Spleen (tissue), 13 donors: ENCODE measurements at places on chromosomes 6 and 20. TPM values are rescaled to one million over a fixed set of nuclear protein-coding genes. Genes with fewer than 3 reads are reported as not detected.

GRCh38 chr6:2909718-2910117, 6.6 kb upstream of the SERPINB9 start:
- H3K27me3 ChIP-seq: no peaks in the 10 kb centered on the region
- H3K4me3 ChIP-seq: no peak overlapping the region
- H3K36me3 ChIP-seq: no peaks in the 10 kb centered on the region
- peak overlapping the region; percentile 29 for H3K27ac ChIP-seq
- DNase-seq: no peak
- no peaks in the 10 kb centered on the region for H3K4me1 ChIP-seq

DNA sequence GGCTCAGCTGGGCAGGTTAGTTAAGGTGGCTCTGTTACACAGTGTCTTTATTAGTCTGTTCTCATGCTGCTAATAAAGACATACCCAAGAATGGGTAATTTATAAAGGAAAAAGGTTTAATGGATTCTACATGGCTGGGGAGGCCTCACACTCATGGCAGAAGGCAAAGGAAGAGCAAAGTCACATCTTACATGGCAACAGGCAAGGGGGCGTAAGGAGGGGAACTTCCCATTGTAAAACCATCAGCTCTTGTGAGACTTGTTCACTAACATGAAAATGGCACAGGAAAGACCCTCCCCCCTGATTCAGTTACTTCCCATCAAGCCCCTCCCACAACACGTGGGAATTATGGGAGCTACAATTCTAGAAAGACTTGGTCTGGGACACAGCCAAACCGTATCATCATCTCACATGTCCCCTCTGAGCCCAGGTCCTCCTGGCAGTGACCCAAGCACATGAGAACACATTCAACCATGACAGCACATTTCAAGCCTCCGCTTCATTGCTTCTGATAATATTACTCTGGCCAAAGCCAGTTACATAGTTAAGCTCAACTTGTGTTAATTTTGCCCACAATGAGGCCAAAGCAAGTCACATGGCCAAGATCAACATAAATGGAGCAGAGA, 383.9 kb downstream of the PLCB1 start:
- H3K4me3 ChIP-seq: no peak overlapping the region
- no peak overlapping the region for H3K27ac ChIP-seq
- H3K27me3 ChIP-seq: no peaks in the 10 kb centered on the region
- DNase-seq: no peak
- H3K36me3 ChIP-seq: no peaks in the 10 kb centered on the region

- peaks cover 23% of the 10 kb centered on the region for H3K4me1 ChIP-seq
- H3K36me3 ChIP-seq: no peaks in the 10 kb centered on the region
- H3K27me3 ChIP-seq: peaks cover 19% of the 10 kb centered on the region
These were observed 98.6 kb upstream of the PRDM1 start for GRCh38 chr6:105987516-105987915.

Gene FOXS1
- total RNA-seq: 1.5 TPM
